ENCODE measurements at places on chromosomes 5 and 9. TPM values are rescaled to one million over a fixed set of nuclear protein-coding genes. Genes with fewer than 3 reads are reported as not detected.

DNA sequence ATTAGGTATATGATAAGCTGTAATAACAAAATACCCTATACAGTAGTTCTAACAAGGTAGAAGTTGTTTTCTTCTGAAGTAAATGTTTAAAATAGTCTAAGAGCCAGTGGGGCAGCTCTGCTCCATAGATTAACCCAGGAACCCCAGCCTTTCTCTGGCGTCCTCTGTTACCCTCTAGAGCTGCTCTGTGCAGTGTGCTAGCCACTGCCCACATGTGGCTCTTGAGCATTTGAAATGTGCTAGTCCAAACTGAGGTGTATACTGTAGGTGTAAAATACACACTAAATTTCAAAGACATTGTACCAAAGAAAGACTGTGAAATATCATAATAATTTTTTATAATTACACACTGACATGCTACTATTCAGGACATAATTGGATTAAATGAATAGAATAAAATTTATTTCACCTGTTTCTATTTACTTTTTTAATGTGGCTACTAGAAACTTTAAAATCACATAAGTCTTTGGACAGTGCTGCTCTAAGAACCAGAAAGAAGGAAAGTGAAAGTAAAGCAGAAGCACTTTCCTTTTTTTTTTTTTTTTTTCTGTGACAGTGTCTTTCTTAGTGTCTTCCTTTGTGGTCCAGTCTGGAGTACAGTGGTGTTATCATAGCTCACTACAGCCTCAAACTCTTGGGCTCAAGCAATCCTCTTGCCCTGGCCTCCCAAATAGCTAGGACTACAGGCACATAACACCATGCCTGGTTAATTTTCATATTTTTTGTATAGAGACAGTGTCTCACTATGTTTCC lies 39.3 kb downstream of the RAI14 start:
- no peaks in the 10 kb centered on the region for H3K4me1 ChIP-seq
- H3K27ac ChIP-seq, result peak overlapping the region; percentile 69
- no peak for DNase-seq
- no peak overlapping the region for H3K4me3 ChIP-seq
- H3K27me3 ChIP-seq, result no peaks in the 10 kb centered on the region

GRCh38 chr9:116381350-116381749 lies 227.8 kb downstream of the PAPPA start:
- H3K4me3 ChIP-seq, result no peak overlapping the region
- no peak overlapping the region for H3K27ac ChIP-seq
- H3K27me3 ChIP-seq, result no peaks in the 10 kb centered on the region
- DNase-seq, result no peak
- H3K4me1 ChIP-seq, result peaks cover 12% of the 10 kb centered on the region

Gene EIF4EBP3
- total RNA-seq, result 16.8 TPM

GRCh38 chr5:69184621-69185020 lies 4.8 kb upstream of the CENPH start:
- H3K27me3 ChIP-seq, result no peaks in the 10 kb centered on the region
- no peak for DNase-seq
- no peaks in the 10 kb centered on the region for H3K36me3 ChIP-seq
- H3K27ac ChIP-seq, result no peak overlapping the region
- H3K4me3 ChIP-seq, result no peak overlapping the region
- peaks cover 8% of the 10 kb centered on the region for H3K4me1 ChIP-seq

DNA sequence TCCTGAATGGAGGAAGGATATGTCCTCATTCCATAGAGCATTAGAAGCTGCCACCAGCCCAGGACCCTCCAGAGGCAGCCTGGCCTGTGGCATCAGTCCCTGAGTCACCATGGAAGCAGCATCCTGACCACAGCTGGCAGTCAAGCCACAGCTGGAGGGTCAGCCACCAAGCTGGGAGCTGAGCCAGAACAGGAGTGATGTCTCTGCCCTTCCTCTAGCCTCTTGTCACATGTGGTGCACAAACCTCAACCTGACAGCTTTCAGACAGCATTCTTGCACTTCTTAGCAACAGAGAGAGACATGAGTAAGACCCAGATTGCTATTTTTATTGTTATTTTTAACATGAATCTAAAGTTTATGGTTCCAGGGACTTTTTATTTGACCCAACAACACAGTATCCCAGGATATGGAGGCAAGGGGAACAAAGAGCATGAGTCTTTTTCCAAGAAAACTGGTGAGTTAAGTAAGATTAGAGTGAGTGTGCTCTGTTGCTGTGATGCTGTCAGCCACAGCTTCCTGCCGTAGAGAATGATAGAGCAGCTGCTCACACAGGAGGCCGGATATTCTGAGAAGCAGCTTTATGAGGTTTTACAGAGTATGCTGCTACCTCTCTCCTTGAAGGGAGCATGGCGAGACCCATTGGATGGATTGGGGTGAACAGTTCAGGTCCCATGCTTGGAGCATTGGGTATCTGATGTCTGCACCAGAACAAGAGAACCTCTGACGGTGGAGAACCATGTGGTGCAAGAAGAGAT lies 13.0 kb upstream of the CYFIP2 start:
- H3K4me3 ChIP-seq, result no peak overlapping the region
- no peaks in the 10 kb centered on the region for H3K27me3 ChIP-seq
- DNase-seq, result no peak
- H3K27ac ChIP-seq, result no peak overlapping the region

Gene NME5
- total RNA-seq, result 3.5 TPM

Gene ANKS6
- 10.2 TPM for total RNA-seq

Gene DTWD2
- 8.3 TPM for total RNA-seq

DNA sequence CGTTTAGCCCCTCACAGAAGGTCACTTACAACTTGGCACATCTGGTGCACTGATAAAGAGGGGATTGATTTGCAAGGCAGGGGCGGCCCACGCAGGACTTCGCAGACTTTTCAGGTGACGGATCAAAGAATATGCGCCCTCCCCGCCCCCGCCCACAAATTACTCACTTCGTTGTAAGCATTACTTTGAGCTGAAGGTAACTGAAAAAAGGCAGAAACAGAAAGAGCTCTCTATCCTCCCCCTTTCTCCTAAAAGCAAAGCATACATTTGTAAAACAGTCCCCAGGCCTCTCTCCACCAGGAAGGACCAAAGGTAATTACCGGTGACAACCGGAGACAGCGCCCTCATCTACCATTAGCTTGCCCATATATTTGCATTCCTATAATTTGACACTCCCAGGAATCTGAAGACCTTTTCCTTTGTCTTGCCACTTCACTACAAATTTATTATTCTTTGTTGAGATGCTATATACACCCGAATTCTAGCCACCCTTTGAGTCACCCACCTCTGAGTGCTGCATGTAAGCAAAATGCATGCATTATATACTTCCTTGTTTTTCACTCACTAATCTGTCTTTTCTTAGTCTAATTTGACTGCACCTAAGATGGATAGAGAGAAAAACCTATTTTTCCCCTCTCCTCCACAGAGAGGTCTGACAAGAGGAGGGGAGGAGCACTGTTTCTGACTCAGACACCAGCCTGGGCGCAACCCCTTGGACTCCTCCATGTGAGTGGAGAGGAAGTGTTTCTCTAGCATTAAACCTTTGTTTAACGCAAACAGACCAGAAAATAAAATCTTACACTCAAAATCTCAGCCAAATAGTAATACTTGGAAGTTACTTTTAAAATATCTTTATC lies 74.7 kb upstream of the SPIN1 start:
- H3K4me1 ChIP-seq, result no peaks in the 10 kb centered on the region
- H3K27ac ChIP-seq, result no peak overlapping the region
- H3K27me3 ChIP-seq, result no peaks in the 10 kb centered on the region
- peak; percentile 12 for DNase-seq

- H3K4me1 ChIP-seq, result no peaks in the 10 kb centered on the region
- no peak for DNase-seq
- H3K27me3 ChIP-seq, result no peaks in the 10 kb centered on the region
- no peaks in the 10 kb centered on the region for H3K36me3 ChIP-seq
- no peak overlapping the region for H3K27ac ChIP-seq
Measured at GRCh38 chr5:178261666-178262600, 29.3 kb upstream of the PHYKPL start.

DNA sequence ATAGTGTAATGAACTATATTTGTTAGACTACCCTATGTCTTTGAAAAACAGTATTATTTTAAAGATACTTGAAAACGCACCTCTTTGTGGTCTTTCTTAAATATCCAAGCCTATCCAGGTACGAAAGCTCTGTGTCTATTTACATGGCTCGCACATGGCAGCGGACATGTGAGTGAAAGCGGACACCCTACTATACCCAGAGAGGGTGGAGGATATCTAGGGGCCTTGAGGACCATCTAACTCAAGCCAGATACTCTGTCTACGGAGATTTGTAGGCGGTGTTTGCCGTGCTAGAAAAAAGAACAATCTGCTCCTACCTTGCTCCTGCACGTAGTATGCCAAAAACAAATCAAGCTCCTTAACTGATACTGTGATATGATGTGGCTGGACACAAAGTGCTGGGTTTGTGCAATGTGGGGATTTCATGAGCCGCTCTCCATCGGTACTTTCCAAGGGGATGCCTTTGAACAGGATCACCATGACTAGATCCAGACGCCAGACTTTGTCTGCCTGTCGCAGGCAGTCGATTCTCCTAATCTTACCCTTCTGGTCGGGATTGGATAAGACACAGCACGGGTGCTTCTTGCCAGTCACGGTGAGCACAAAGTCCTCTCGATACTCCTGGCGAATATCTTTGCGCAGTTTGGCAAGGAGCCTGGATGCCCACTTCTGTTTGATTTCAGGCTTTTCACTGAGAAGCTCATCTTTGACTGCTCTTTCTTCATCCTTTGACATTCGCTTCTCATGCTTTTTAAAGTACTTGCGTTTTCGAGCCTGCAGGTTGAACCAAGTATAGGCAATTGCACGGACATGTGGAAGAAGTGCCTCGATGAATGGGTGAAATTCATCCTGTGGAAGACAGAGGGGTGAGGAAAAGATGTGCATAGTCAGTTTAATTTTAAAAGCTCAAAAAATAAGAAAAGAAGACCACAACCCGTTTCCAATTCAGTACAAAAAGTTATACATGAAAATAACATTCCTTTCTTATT lies 7.0 kb downstream of the NFIB start:
- no peaks in the 10 kb centered on the region for H3K36me3 ChIP-seq
- H3K4me3 ChIP-seq, result no peak overlapping the region
- H3K4me1 ChIP-seq, result peaks cover 21% of the 10 kb centered on the region
- H3K27ac ChIP-seq, result no peak overlapping the region
- no peak for DNase-seq

Gene TOR2A
- 10.4 TPM for total RNA-seq

DNA sequence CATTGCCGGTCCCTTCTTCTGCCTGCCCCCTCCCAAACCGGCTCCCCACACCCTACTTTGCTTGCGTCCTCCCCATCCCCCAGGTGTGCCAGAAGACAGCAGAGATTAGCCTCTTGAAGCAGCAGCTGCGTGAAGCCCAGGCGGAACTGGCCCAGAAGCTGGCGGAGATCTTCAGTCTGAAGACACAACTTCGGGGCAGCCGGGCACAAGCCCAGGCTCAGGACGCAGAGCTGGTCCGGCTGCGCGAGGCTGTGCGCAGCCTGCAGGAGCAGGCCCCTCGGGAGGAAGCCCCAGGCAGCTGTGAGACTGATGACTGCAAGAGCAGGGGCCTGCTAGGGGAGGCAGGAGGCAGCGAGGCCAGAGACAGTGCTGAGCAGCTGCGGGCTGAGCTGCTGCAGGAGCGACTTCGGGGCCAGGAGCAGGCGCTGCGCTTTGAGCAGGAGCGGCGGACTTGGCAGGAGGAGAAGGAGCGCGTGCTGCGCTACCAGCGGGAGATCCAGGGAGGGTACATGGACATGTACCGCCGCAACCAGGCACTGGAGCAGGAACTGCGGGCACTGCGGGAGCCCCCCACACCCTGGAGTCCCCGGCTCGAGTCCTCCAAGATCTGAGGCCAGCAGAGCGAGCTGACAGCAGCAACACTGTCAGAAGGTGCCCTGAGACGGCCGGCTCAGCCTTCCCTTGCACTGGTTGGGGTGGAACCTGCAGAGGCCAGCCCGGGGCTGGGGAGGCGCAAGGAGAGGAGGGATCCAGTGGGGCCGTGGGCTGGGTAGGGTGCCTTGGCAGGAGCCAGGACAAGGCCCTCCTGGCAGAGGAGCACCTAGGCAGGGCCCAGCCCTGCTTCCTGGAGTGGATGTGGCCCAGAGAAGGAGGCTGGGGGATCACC lies 8.3 kb downstream of the N4BP3 start:
- H3K36me3 ChIP-seq, result no peaks in the 10 kb centered on the region
- H3K4me1 ChIP-seq, result peaks cover 27% of the 10 kb centered on the region

GRCh38 chr5:179374506-179375235 lies 29.4 kb upstream of the ADAMTS2 start:
- peak; percentile 40 for DNase-seq
- no peaks in the 10 kb centered on the region for H3K4me1 ChIP-seq
- H3K27ac ChIP-seq, result no peak overlapping the region
- H3K27me3 ChIP-seq, result no peaks in the 10 kb centered on the region
- no peaks in the 10 kb centered on the region for H3K36me3 ChIP-seq

Gene FANCG
- 17.0 TPM for total RNA-seq

Gene F2RL1
- 0.55 TPM for total RNA-seq

GRCh38 chr5:39800042-39800601 lies 375.3 kb upstream of the DAB2 start:
- H3K27ac ChIP-seq, result no peak overlapping the region
- no peaks in the 10 kb centered on the region for H3K27me3 ChIP-seq
- H3K36me3 ChIP-seq, result no peaks in the 10 kb centered on the region
- H3K4me1 ChIP-seq, result peaks cover 20% of the 10 kb centered on the region
